ENCODE measurements at places on chromosomes 13 and 19.

DNA sequence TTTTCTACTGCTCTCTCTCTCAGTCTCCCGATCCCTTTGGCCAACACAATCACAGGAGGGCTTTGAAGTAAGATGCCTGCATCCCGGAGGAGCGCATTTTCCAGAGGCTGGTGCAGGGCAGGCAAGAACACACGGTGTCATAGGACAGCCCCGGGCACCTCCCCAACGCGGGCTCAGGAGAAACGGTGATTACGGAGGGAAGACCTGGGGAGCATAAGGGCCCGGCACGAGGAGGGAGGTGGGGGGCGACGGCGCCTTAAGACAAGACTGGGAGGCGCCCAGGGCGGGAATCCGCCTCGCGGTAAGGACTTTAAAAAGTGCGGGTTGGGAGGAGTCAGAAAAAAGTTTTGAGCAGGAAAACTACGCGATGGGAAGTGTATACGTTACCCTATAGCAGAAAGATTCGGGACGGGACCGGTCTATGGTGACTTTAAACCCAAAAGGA lies 18.7 kb upstream of the ZNF888 start:
- DNase-seq = peak; percentile 31

DNA sequence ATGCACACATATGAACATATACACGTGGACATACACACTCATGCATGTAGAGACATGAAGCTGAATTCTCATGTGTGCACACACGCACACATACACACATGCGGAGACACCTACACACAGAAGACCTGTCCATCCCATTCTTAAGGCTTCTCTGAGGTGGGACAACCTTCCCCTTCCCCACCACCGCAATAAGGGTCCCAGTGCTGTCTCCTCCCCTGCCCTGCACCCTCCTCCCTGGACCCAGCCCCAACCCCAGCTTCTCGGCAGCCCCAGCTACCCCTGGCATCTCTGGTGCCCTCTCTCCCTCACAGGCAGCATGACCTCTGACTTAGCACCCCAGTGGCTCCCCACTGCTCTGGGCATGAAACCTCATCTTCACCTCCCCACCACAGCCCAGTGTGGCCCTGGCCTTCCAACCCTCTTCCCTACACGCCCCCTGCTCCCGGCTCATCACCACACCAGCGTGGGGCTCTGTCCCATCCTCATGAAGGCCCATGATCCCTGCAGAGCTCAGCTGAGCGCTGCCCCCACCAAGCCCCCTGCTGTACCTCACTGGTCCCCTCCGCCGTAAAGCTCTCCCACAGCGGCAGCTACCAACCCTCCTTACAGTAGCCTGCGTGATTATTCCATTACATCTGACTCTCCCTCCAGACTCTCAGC lies 204.1 kb upstream of the ZNF536 start:
- DNase-seq = no peak

DNA sequence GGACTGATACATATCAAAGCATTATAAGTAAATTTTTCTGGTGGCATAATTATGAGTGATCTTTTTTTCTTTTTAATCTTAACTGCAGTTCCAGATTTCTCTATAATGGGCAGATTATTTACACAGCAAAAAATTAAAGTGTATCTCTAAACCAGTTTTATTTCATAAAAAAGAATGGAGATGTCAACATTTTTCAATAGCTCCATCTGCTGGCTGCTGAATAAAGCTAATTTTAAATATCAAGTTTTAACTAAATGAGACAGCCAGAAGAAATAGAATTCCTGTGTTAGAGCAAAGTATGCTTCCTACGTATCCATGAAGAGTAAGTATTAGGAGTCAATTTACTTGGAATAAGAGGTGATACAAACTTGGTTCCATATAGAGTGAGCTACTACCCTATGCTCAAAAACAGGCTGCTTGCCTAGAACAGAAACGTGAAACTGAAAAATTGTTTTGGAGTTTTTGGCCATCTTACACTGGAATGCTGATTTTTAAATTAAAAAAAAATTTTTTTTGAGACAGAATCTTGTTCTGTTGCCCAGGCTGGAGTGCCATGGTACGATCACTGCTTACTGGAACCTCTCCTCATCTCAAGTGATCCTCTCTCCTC lies 5.0 kb upstream of the PDS5B start:
- peak; percentile 0 for DNase-seq

GRCh38 chr19:8552810-8553209 lies 24.4 kb downstream of the MYO1F start:
- no peak for DNase-seq

- no peak for DNase-seq
Observed at GRCh38 chr13:33582121-33582520, 235.8 kb upstream of the RFC3 start.
